IMR-90 (cell line): ENCODE measurements at places on chromosomes 4 and X.
A peak's percentile ranks its signal among the peaks of the same experiment; 100 is the strongest.

GRCh38 chrX:65451663-65452062 lies 82.9 kb downstream of the LAS1L start:
- DNase-seq: peak; percentile 33

GRCh38 chr4:127586922-127587571 lies 45.7 kb upstream of the INTU start:
- peak; percentile 39 for DNase-seq

GRCh38 chrX:11787564-11787963 lies 29.5 kb downstream of the MSL3 start:
- peak; percentile 33 for DNase-seq

DNA sequence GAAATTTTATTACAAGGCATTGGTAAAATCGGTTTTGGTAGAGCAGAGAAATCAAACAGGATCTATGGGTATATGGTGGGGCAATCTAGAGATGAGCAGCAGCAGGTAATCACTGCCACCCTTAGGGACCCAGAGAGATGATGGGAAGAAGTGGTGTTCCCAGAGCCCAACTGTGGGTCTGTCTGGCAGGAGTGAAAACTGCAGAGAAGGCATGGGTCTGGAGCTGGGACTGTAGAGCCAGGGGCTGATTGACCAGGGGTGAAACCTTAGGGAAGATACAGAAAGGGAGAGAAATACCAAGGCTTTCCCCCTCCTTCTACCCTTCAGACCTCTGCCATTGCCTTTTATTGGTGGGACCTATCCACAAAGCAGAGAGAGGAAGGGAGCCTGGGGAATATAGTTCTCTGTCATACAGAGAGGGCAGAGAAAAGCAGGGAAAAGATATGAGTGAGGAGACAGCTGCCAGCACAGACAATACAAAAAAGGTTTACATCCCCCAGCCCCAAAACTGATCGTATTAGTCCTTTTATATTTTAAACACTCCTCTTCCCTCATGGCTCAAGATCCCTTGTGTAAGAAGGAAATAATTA lies 28.7 kb downstream of the PDLIM5 start:
- DNase-seq: no peak

- no peak for DNase-seq
Observed at GRCh38 chrX:124228849-124229248, 103.6 kb upstream of the TEX13D start.

DNA sequence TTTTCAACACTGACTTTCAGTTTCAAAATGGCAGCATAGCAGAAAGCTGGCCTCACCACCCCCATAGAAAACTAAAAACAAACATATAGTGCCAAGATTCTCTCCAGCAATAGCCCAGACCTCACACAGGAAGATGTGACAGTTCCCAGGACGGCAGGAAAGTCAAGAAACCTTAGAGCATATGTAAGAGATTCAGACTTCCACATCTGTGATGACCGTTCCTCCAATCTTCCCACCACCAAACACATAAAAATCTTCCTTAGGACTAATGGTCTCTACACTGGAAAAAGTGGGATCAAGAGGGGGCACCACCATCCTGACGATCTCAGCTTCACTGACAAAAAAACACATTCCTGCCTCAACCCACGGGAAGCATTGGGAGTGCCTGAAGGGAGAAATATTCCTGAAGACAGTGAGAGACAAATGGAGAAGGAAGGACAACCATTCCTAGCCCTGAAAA lies 134.1 kb upstream of the CPXCR1 start:
- no peak for DNase-seq

- no peak for DNase-seq
Observed at GRCh38 chrX:69741721-69742120, 125.8 kb downstream of the EDA start.

- DNase-seq: no peak
Observed at GRCh38 chr4:165874791-165875371, 1.8 kb downstream of the TLL1 start.

- DNase-seq: no peak
Observed at GRCh38 chr4:1368421-1369090, 21.5 kb downstream of the UVSSA start.

GRCh38 chr4:121034017-121034416 lies 38.3 kb downstream of the NDNF start:
- no peak for DNase-seq

GRCh38 chr4:164572877-164573279 lies 181.1 kb upstream of the SMIM31 start:
- DNase-seq: no peak

DNA sequence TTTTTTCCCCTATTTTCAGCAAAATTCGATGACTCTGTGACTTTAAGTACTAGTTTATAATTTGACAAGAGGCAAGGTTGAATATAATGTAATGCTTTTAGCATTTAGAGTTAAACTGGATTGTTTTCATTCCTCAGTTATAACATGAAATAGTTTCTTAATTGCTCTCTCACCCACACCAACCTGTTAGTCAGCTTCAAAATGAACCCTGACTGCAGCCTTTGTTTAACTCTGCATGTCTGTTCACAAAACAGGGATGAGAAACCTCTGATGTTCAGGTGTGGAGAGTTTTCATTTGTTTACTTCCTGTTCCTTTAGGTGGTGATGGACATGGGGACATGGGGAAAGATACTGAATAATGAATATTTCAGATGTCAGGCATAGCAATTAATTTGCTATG lies 49.9 kb upstream of the MND1 start:
- DNase-seq: peak; percentile 10

- DNase-seq: no peak
Observed at GRCh38 chr4:3250438-3250955, 1.5 kb downstream of the MSANTD1 start.

GRCh38 chr4:24888475-24889344 lies 24.1 kb downstream of the CCDC149 start:
- DNase-seq: no peak

- DNase-seq: peak; percentile 20
Observed at GRCh38 chr4:88979276-88979675, 77.7 kb downstream of the FAM13A start.

- DNase-seq: no peak
Observed at GRCh38 chrX:1493412-1493811, 40.7 kb upstream of the ASMTL start.

GRCh38 chr4:1288786-1289185 lies 905 bp upstream of the MAEA start:
- no peak for DNase-seq

GRCh38 chr4:16669036-16669435 lies 229.4 kb downstream of the LDB2 start:
- DNase-seq: peak; percentile 45

GRCh38 chr4:154854362-154854761 lies 73.3 kb downstream of the RBM46 start:
- DNase-seq: peak; percentile 4

DNA sequence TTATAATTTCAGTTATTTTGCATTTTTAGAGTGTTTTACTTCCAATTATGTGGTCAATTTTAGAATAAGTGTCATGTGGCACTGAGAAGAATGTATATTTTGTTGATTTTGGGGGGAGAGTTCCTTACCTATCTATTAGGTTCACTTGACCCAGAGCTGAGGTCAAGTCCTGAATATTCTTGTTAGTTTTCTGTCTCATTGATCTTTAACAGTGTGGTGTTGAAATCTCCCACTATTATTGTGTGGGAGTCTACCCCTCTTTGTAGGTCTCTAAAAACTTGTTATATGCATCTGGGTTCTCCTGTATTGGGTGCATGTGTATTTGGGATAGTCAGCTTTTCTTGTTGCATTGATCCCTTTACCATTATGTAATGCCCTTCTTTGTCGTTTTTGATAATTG lies 127.0 kb upstream of the ZDHHC15 start:
- no peak for DNase-seq

- DNase-seq: no peak
Observed at GRCh38 chr4:26308568-26308967, 12.2 kb upstream of the RBPJ start.

DNA sequence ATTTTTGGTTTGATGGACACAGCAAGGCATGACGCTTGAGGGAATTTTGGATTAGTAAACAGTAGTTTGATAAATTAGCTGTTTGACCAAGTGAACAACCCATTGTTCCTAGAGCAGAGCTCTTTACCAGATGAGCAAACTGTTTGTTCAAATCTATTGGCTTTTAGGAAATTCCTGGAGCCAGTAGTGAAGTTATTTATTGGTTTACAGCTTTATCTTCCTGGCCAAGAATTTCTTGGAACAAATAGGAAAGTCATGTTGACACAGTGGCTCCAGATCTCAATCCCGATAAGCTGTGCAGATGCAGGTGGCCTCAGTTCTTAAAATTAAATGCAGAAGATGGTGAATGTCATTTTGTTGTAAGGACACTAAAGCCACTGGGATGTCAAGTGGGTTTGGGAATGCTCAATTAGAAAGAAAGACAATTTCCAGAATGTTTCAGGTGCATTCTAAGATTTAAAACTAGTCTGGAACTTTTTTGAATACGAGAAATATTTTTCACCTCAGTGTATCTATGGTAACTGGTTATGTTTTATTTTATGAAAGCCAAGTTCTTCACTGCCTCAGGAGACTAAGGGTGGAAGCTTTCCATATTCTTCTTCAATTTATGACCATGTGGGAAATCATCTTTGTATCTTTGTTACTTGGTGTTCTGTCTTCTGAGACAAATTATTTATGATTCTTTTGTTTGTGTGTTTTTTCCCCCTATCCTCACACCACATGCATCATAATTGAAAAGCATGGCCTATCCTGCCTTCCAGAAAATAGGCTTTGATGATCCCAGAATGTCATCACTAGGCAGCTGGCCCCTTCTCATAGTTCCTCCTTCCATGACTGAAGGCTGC lies 554.5 kb downstream of the STIM2 start:
- no peak for DNase-seq

GRCh38 chrX:99421796-99422195 lies 988.3 kb downstream of the PCDH19 start:
- no peak for DNase-seq

- no peak for DNase-seq
Observed at GRCh38 chr4:129788486-129788885, 692.5 kb downstream of the C4orf33 start.

DNA sequence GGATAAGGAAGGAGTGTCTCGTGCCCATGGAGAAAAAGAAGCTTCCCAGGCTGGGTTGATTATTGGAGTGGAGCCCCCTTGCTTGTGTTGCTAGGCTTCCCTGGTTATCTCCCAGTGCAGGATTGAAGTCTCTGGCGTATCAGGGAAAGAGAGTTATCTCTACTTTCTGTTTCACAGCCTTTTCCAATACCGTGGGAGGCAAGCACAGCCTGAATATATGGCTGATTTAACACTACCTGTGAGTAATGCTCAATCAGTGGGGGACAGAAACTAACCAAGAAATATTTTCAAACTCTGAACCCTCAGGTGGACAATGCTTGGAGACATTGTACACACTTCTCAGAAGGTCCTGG lies 65.2 kb downstream of the SERPINA7 start:
- no peak for DNase-seq

DNA sequence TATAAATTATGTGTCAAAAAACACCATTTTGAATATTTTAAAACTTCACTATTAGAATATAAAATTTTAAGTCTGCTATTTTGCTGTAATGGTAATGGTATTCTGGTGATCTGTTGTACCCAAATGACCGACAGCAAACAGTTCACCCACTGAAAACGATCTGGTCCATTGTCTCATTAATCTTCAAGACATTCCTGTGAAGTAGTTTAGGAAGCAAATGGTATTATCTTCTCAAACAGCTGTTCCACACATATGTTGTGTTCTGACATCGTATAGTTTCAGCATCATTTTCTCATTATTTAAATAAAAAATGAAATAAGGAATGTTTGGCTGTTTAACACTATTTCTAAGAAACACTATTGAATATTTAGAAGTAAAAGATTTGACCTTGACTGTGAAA lies 98.1 kb downstream of the WWC2 start:
- DNase-seq: no peak

- no peak for DNase-seq
Observed at GRCh38 chrX:23317799-23318724, 16.6 kb upstream of the PTCHD1 start.

DNA sequence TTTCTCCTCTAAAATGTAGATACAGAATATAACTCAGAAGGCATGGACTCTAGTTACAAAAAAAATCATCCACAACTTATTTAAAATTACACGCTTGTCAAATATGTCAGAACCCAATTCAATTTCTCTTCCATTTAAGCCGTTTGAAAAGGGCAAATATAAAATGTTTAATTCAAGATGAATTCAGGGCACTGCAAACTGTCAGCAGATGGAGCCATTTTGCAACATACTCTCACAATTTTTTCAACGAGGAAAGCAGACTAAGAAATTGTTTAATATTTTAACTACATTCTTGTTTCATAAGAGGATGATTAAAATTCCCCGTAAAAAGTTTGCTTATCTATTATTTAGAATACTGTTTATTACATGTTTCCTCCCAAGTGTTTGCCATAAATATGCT lies 321.3 kb upstream of the CPXCR1 start:
- DNase-seq: no peak

GRCh38 chr4:93444860-93445259 lies 383.7 kb upstream of the ATOH1 start:
- DNase-seq: peak; percentile 48

GRCh38 chrX:30577362-30577991 lies at the start of gene TASL:
TSS of gene TASL (minus strand) at chrX:30577766. CDS start at chrX:30560355, 17,411 bp downstream.
- DNase-seq: no peak

DNA sequence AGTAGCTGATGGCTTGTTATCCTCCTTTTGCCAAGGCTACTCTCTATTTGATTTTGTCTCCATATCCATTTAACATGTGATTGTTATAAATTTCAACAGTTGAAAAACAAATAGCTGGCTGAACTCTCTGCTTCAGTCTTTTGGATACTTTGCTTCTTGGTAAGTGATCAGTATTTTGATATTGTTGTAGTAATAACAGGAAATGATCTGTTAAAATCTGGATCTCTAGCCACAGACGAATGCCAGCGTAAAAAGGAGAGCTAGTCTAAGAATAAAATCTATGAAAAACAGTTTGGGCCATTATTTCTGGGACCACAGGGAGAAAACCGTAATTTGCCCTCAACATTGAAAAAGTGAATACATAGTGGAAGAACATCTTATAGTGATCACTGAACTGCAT lies 113.8 kb downstream of the ANAPC10 start:
- no peak for DNase-seq

- DNase-seq: no peak
Observed at GRCh38 chr4:177568931-177569330, 126.7 kb upstream of the AGA start.

GRCh38 chrX:72540318-72540717 lies 32.3 kb downstream of the HDAC8 start:
- DNase-seq: peak; percentile 58

- DNase-seq: peak; percentile 58
Observed at GRCh38 chr4:183139972-183140570, 41.0 kb downstream of the WWC2 start.

DNA sequence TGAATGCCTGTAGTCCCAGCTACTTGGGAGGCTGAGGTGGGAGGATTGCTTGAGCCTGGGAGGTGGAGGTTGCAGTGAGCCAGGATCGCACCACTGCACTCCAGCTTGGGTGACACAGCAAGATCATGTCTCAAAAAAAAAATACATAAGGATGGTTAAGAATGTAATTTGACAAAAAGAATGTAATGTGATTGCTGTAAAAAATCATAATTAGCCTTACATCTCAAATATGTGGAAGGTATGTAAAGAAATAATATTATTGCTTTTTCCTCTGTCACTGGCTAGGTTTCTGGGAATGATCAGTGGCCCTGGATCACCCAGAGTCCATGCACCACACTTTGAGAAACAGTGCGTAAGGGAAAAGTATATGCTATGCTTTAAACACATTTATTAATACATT lies 106.1 kb upstream of the C1GALT1C1 start:
- DNase-seq: no peak
